ENCODE measurements at places on chromosomes 3 and 15.

DNA sequence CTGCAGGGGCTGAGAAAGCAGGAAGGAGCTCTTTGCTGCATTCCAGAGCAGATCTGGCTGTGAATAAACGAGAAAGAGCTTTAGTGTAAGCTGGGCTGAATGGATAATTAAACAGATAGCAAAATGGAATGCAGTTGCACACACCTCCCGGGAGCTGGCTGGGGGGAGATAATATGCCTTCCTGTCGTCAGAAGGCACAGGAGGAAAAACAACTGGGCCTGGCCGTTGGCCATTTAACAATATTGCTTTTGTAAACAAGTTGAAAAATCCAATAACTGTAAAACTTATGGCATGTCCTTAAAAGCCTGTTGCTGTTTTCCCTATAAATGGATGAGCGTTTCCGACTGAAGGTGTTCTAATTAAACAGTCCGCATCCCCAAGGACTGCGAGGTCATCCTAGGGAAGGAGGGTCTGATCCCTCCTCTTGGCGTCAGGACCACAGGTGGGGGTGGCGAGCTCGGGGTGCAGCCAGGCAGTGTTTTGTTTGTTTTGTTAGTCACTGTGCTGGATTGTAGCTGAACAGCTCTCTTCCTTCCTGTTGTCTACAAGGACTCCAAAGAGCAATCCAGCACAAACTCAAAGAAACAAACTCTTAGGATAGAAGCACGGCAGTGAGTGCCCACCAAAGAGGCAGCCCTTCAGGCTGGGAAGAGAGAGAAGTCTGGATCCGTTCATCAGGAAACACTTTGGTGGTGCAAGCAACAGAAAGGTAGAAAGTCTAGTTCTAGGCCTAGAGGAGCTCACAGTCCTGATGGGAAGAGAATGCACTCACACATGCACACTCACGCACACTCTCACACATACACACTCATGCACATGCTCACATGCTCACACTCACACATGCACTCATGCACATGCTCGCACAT is 133.4 kb upstream of the SMAD3 start:
- DNase-seq: no peak

DNA sequence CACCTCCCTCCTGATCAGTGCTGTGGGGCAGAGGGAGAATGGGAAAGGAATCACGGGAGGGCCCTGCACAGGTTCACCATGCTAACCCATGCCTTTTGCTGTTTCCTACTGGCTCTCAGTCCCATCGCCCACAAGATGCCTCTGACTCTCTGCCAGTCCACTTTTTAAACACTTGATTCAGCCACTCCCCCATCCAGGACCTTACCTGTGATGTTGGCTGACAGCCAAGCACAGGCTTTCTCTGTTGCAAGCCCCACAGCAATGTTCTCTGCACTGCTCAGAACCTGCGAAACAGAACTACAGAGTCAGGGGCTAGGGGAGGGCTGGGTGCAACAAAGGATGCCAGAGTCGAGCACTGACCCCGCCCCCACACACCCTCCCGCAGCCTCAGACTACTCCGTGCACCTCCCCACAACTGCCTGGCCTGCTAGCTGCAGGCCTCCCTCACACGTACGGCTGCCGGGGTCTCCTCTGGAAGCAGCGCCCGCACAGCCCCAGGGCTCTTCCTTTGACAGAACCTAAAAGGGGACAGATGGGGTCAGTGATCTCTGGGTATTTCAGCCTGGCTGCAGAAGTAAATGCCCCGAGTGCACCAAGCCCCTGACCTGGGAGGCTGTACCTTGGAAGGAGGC is 9.1 kb downstream of the CDAN1 start:
- DNase-seq: peak; percentile 9

DNA sequence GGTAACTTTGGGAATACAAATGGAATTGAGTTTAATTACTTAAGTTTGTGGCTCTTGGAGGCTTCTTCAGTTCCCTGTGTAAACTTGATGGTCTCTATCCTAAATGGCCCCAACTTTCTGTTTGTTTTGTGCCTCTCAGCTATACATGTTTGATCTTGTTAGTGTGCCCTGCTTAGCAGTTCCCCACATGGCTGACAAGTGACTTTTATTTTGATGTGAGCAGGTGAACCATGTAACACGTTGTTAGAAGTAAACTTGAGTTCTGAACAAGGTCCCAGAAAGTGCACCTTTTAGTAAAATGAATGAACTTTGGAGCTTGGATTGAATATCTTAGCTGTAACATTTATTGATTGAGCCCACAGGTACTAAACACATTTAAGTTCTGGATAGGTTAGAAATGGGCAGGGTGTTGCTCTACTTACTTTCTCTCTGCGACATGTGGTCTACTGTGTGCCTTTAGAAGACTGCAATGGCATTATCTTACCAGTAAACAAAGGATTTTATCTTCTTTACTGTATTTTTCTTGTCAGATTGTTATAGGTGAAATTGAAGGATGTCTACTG is 4.5 kb downstream of the LSM3 start:
- no peak for DNase-seq

DNA sequence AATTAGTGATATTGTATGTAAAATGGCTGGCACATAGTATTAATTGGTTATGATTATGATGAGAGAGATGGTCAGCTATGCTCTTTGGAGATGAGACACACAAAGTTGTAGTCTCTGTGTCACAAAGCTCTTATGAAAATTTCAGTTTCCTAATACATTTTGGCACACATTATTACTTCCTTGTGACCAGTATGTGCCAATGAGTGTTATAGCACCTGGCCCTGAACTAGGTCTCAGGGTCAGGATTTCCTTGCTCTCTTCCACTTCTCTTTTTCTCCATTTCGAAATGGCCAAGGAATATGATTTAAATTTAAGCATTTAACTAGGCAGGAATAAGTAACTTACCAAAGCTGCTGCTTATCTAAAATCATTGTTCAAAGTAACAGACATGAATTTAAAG is 28.0 kb downstream of the TIPARP start:
- DNase-seq: no peak

GRCh38 chr3:39166932-39167532 is 13.6 kb upstream of the CSRNP1 start:
- peak; percentile 31 for DNase-seq

GRCh38 chr3:47266709-47267489 is 15.7 kb downstream of the KIF9 start:
- DNase-seq: no peak

- DNase-seq: no peak
These were observed 15.8 kb downstream of the SLC9A9 start for GRCh38 chr3:143832433-143832832.

- DNase-seq: no peak
These were observed 10.7 kb upstream of the CCR4 start for GRCh38 chr3:32940726-32941125.

- no peak for DNase-seq
These were observed 33.3 kb upstream of the VPS8 start for GRCh38 chr3:184778426-184779332.

DNA sequence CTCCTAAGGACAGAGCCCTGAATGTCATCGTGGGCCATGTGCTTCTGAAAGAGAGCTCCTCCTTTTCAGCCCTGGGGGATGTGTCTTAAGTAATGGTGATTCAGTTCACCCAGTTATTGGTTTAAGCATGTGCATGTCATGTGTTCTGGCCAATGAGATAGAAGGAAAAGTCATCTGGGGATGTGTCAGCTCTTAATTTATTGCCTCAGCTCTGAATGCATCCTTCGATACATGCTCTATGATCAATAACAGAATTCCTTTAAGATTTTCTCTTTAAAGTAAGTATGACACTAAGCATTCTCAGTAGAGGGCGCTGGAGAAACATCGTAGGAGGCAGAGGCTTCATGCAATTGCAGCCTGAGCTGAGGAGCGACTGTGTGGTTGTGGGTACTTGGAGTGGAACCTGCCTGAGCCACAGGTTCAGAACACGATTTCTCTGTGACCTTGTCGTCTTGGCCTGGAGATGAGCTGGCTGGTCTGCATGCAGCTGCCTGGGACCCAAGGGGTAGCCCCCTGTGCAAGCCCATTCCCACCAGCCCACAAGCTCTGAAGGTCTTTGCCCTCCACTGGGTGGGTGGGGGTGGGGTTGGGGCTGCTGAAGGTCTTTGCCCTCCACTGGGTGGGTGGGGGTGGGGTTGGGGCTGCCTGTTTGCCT is 69.5 kb downstream of the C3orf38 start:
- DNase-seq: no peak

- DNase-seq: no peak
These were observed 106.5 kb downstream of the TPRG1 start for GRCh38 chr3:189278221-189278620.

GRCh38 chr15:51864408-51865056 is 35.1 kb downstream of the TMOD3 start:
- no peak for DNase-seq

DNA sequence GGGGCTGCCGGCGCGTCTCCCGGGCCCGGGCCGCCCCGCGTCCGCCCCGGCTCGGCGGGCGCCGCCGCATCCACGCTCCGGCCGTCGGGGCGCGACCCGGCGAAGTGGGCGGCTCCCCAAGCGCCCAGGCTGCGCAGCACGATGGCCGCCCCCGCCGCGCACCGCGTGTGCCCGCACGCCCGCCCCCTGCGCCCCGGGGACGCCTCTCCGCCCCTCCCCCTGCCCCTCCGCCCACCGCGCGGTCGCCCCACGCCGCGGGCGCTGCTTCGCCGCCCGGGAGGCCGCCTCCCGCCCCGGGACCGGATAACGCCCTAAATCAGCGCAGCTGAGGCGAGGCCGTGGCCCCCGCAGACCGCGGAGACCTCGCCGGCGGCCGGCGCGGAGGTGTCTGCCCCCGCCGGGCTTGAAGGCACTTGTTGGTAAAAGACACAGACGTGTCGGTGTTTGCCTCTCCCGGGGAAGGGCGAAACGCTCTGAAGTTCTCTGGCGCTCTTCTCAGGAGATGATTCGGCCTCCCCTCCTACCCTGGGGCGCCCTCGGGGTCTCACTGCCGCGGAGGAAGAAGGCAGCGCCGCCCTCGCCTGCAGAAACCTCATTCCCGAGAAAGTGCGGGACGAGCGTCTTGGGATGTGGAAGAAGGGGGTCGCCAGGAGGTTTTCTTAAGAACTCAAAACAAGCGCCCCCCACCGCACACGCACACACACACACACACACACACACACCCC is at the start of gene BNC1:
Gene BNC1, minus strand, starts transcription at position 106 of the 725 bp plus-strand sequence. Its CDS starts 36 bp downstream, at position 70.
- DNase-seq: no peak

GRCh38 chr3:46367811-46368210 is 2.9 kb upstream of the CCR5 start:
- DNase-seq: no peak

DNA sequence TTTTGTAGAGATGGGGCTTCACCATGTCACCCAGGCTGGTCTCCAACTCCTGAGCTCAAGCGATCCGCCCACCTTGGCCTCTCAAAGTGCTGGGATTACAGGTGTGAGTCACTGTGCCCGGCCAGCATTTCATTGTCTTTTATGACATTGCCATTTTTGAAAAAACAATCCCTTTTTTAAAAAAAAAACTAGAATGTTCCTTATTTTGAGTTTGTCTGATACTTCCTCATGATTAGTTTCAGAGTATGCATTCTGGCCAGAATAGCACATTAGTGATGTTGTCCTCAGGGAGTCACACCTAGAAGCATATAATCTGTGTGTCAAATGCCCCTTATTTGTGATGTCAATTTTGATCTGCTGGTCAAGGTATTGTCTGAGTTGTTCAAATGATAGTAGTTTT is 21.2 kb upstream of the NMD3 start:
- no peak for DNase-seq

GRCh38 chr3:189195302-189195701 is 23.5 kb downstream of the TPRG1 start:
- DNase-seq: no peak

GRCh38 chr15:91465086-91465485 is 365.0 kb downstream of the SV2B start:
- DNase-seq: no peak

GRCh38 chr3:136546720-136547119 is 205.5 kb downstream of the STAG1 start:
- no peak for DNase-seq

- no peak for DNase-seq
These were observed 10.2 kb downstream of the PRICKLE2 start for GRCh38 chr3:64215103-64215502.

GRCh38 chr3:123758081-123758564 is 126.0 kb downstream of the MYLK start:
- no peak for DNase-seq

GRCh38 chr15:99345242-99345641 is 94.0 kb downstream of the LRRC28 start:
- DNase-seq: no peak

DNA sequence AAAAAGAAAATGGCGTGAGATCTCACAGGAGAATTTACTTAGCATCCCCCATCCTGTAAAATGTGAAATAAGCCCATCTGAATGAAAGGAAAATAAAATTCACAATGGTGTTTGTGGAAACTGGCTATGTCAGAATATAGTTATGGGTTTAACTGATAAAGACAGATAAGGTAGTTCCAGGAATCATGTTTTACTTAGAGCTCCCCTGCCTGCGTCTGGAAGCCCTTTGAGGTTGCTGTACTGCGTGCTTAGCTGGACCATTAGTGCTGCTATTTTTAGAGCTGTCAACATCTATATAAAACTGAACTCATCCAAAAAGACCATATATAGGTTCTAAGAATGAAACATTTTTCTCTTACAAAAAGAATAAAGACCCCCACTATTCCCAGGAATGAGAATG is 130.8 kb downstream of the LSAMP start:
- no peak for DNase-seq

DNA sequence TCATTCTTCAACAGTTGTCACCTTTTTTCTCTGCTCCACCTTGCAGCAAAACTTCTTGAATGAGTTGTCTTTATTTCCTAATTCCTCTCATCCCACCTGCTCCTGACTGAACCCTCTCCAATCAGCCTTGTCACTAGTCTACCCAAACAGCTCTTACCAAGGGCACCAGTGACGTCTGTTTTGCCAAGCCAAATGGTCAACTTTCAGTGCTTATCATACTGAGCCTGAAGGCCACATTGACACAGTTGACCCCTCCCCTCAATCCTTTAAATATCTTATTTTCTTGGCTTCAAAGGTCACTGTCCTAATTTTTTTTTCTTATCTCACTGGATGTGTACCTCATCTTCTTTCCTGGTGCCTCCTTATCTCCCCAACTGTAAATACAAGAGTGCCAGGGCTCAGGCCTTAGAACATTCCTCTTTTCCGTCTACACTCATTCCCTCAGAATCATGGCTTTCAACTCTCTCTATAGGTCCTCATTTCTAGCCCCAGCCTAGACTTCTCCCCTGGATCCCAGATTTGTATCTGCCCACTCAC is 43.2 kb downstream of the CMTM8 start:
- peak; percentile 31 for DNase-seq

- no peak for DNase-seq
These were observed 115.2 kb downstream of the CADM2 start for GRCh38 chr3:85074003-85074402.

DNA sequence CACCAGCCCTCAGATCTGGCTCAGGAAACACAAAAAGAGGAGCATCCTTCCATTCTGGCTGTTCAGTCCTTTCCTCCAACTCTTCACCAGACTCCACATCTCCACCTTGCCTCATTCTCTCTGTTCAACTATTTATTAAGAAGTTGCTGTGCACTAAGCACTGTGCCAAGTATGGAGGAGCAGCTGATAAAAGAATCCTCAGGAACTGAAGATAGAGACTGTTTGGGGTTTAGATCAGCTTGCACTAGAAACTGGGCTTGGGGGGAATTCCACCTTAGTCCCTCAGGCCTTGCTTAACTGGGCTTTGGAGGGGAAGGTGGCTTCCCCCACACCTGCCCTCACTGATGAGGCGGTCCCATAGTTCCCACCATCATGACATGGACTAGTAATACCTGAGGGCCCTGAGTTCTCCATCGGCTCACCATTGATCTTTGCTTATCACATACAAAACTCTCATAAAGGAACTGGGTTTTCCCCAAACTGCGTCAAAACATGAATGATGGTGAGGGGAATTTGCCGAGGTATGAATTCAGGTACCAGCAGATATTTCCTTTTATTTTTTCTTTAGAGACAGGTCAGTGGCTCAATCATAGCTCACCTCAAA is 1.7 kb upstream of the CCR8 start:
- no peak for DNase-seq

- no peak for DNase-seq
These were observed 427.1 kb upstream of the C2CD4B start for GRCh38 chr15:62591842-62592838.
